ENCODE measurements at places on chromosomes 6 and 20. TPM values are rescaled to one million over a fixed set of nuclear protein-coding genes. Genes with fewer than 3 reads are reported as not detected.

GRCh38 chr6:31597006-31597405 lies 4.2 kb upstream of the NCR3 start:
- no peak for DNase-seq

DNA sequence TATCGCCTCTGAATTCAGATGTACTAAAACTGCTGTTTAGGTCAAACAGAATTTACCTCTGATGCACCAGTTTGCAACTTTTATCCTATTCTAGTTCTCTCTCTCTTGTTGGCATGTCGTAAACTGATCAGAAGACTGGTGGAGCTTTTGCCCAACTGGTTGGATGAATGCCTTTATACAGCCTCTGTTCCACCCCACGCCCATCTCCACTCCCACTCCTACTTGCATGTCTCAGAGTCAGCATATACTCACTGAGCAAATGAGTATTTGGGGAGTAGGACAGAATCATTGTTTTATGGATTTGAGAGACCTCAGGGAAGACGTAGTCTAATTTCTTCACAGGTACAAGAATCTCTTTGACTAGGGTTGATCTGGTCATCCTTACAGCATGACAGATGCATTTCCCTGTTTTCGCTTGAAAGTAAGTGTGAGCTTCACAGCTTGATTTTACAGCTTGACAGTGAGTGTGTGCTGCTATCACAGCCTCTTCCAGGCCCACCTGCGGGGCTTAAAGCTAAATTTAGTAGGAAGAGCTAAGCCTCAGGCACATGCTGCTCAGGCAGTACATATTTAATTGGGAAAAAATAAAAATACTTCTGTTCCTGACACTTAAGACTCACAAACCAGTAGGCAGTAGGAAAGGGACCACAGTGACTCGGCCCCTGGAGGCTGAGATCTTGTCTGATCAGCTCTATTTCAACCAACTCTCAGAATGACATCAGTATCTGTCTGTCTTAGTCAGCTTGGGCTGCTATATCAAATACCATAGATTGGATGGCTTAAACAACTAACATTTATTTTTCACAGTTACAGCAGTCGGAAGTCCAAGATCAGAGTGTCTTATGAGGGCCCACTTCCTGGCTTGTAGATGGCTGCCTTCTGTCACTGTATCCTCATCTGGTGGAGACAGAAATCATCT lies 30.4 kb downstream of the TRMT6 start:
- no peak for DNase-seq

Gene ARMH2
- polyA plus RNA-seq: not detected

Gene COX4I2
- polyA plus RNA-seq: not detected

Measured in AG04450 (cell line).